ENCODE measurements at places on chromosomes 7 and 10.

GRCh38 chr10:124694481-124695220, 49.5 kb downstream of the FAM53B start:
- no peak for DNase-seq

GRCh38 chr7:30564243-30564892, 30.3 kb upstream of the GARS1 start:
- peak; percentile 74 for DNase-seq

GRCh38 chr7:88226886-88227516, 7.2 kb upstream of the SRI start:
- DNase-seq, result no peak

DNA sequence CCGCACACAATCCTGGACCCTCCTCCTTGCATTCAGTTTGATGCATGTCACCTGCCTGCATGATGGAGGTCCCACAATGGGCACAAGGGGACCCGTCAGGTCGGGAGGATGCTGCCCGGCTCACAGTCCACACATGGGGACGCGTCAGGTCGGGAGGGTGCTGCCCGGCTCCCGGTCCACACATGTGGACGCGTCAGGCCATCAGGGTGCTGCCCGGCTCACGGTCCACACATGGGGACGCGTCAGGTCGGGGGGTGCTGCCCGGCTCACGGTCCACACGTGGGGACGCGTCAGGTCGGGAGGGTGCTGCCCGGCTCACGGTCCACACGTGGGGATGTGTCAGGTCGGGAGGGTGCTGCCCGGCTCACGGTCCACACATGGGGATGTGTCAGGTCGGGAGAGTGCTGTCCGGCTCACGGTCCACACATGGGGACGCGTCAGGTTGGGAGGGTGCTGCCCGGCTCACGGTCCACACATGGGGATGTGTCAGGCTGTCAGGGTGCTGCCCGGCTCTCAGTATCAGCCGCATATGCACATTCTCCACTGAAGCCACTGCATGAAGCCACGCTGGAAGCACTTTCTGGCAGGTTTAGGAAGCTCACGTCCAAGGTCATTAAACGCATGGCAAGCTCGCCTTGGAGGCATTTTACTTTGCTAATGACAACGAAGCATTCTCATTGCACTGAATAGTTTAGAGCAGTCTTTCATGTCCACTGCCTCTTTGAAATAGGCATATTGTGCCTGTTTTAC, 50.3 kb downstream of the DIP2C start:
- DNase-seq, result no peak

- no peak for DNase-seq
Observed at GRCh38 chr7:40311307-40311706, 176.5 kb downstream of the SUGCT start.

GRCh38 chr7:43461349-43462024, 121.4 kb upstream of the STK17A start:
- no peak for DNase-seq

- no peak for DNase-seq
Observed at GRCh38 chr10:11851910-11852309, 28.8 kb downstream of the PROSER2 start.
